Stimulated activated CD8-positive, alpha-beta memory T cell treated with anti-CD3 and anti-CD28 coated beads, Interleukin-15, amount 100 ng/mL, for 1 hour (primary cell): ENCODE measurements at places on chromosomes 6 and 20.

DNA sequence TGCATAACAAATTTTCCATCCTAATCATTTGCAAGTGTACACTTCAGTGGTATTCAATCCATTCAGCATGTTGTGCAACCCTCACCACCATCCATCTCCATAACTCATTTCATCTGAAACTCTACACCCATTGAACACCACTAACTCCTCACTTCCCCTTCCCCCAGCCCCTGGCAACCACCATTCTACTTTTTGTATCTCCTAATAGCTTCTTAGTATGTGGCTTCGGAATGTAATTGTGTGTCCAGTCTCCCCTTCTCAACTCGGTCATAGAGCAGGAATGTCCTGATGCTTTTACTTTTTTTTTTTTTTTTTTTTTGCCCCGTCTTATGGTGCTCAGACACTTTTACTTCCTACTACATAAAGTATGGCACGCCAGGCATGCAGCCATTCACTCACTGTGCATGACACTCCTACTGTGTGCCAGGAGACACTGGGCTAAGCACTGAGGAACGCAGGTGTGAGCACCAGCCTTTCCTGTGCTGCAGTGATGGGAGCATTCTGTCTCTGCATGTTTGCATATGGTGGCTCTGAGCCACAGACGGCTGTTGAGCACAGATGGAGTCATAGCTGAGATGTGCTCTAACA lies 15.3 kb downstream of the HCK start:
- no peak for DNase-seq

GRCh38 chr20:4946986-4947385 lies 54.3 kb downstream of the SLC23A2 start:
- no peak for DNase-seq

DNA sequence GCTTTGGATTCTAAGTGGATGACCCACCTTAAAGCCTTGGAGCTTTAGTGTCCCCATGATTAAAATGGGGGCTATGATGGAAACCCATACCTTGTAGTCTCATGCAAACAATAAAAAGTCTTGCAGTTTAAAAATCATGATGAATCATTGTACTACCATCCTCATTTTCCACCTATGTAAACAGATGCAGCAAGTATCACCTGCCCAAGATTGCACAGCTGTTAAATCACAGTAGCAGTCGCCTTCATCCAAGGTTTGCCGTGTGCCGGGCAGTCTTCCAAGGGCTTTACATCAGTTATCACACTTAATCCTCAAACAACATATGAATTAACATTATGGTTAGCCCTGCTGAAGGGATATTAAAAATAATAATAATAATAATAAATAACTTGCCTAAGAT lies 210.3 kb downstream of the FOXA2 start:
- DNase-seq = no peak

GRCh38 chr20:22572491-22572890 lies 11.9 kb downstream of the FOXA2 start:
- DNase-seq = no peak

DNA sequence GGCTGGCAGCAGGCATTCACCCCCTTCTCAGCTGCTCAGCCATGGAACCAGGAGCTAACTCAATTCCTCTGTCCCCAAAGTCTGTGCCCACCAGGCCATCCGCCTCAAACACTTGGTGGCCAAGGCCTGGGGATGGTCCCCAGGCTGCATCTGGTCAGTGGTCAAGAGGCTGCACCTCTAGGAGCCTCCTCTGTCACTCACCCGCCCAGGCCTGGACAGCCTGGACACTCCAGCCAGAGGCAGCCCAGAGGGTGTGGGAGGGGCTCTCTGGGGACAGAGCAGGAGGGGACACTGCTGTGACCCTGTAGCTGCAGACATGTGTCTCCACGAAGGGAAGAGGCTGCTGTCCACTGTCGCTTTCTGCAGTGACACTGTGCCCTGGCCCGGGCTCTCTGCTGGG lies 416.6 kb upstream of the SULF2 start:
- no peak for DNase-seq

DNA sequence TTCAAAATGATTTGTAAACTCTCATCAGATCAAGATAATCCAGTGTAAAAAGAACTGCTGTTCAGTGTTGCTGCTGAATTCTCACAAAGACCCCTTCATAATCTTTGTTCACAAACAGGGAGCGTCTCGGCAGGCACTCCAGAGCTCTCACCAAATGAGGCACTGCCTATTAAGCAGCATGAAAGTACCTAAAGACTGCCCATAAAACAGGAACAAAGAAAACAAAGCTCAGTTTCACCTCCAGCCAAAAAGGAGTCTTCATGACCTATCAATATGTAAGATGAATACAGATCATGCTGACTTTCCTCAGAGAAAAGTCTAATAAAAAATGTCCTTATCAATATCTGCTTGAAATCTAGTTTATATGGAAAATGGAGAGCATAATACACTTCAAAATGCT lies 41.8 kb downstream of the GPR63 start:
- DNase-seq = no peak

DNA sequence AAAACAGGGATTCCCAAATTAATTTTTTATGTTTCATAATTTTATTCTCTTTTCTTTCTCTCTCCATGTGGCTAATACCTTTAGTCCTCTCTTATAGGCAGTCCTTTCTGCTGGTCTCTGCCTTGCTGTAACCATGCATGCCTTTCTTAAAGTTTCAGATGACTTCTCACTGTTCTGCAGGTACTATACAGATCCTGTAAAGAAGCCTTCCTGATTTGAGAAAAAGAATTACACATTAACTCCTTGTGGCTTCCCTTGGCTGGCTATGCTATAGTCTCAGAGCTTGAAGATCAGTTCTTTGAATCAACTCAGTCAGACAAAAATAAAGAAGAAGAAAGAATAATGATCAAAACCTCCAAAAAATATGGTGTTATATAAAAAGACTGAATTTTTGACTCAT lies 7.3 kb upstream of the GPR63 start:
- DNase-seq = no peak

- no peak for DNase-seq
These were observed 57.1 kb downstream of the PSMG4 start for GRCh38 chr6:3315841-3316240.

- DNase-seq = no peak
These were observed 98.8 kb downstream of the HUS1B start for GRCh38 chr6:558089-558488.

DNA sequence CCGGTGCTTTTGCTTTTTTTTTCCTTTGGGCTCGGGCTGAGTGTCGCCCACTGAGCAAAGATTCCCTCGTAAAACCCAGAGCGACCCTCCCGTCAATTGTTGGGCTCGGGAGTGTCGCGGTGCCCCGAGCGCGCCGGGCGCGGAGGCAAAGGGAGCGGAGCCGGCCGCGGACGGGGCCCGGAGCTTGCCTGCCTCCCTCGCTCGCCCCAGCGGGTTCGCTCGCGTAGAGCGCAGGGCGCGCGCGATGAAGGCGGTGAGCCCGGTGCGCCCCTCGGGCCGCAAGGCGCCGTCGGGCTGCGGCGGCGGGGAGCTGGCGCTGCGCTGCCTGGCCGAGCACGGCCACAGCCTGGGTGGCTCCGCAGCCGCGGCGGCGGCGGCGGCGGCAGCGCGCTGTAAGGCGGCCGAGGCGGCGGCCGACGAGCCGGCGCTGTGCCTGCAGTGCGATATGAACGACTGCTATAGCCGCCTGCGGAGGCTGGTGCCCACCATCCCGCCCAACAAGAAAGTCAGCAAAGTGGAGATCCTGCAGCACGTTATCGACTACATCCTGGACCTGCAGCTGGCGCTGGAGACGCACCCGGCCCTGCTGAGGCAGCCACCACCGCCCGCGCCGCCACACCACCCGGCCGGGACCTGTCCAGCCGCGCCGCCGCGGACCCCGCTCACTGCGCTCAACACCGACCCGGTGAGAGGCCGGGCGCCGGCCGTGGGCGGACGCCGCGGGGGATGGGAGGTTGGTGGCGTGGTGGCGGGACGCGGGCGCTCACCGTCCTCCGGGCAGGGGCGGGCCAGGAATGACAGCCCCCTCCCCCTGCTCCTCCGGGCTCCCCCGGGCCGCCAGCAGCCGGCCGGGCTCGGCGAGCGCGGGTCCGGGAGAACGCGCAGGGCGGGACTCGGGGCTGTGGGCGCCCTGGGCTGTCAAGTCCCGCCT lies 606 bp downstream of the ID4 start:
- DNase-seq = no peak

- no peak for DNase-seq
These were observed 214.0 kb downstream of the CLIC5 start for GRCh38 chr6:45801471-45802289.

GRCh38 chr6:135606392-135606791 lies 108.9 kb upstream of the AHI1 start:
- DNase-seq = no peak

GRCh38 chr6:120198033-120198432 lies 848.5 kb upstream of the MAN1A1 start:
- DNase-seq = no peak

GRCh38 chr6:129903082-129903481 lies 42.0 kb upstream of the TMEM244 start:
- no peak for DNase-seq

- no peak for DNase-seq
These were observed 194.7 kb upstream of the MCHR2 start for GRCh38 chr6:100188754-100189153.

- no peak for DNase-seq
These were observed 139.7 kb downstream of the PRDM13 start for GRCh38 chr6:99746261-99746895.

- no peak for DNase-seq
These were observed 1.1 kb downstream of the HSF2 start for GRCh38 chr6:122400462-122401089.

DNA sequence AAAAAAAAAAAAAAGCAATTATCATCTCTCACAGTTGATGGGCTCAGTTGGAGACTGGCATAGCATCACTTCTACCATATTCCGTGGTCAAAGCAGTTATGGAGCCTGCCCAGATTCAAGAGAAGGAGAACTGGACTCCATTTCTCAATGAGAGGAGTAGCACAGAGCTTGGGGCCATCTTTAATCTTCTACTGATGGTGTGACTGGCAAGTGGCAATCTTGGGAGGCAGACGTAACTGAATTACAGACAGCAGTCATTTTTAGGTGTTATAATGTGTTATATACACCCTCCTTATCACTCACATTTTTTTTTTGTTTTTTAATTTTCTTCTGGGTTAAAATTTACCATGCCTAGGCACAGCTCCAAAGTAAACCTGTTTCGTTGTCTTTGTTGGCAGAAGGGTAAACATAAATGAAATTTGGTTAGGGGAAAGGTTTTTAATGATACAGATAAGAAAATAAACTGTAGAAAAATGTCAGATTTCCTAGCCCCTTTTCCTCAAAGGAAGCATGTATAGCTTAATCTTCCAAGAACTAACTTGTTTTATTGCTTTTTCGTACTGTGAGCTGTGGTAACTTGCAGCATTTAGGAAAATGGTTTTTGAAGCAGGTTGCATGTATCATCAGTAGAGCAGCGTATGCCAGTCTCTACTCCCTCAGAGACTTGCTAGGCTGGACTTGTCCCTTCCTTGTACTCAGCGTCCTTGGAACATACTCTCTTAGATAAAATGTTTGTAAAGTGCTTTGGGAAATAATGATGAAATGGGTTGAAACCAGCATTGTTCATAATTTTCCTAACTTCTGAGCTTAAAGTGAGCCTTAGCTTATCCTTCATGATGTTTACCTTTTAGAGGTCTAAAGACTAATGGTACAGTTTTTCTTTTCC lies 25.7 kb downstream of the ZFAND3 start:
- DNase-seq = no peak

GRCh38 chr20:33993576-33994221 lies at the start of gene RALY:
TSS of gene RALY (plus strand) at chr20:33993911. CDS start at chr20:34072075, 78,164 bp downstream.
- DNase-seq = peak; percentile 93

GRCh38 chr20:23180451-23180921 lies 94.4 kb upstream of the CD93 start:
- DNase-seq = no peak

DNA sequence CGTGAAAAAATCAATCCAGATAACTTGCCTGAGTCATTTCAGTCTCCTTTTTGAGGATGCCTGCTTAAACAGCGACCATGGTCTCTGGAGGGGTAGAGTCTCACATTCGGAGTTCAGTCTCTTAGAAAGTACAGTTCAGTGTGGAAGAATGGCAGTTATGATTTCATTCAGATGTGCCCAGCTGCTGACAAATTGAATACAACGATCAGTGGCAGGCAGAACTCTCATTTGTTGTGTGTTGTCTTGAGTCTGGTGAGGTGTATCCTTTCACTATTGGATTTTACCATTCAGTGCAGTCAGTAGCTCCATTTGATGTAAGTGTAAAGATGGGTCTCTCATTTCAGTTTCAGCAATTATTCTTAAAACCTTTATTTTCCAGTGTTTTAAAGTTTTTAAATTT lies 639 bp upstream of the TULP4 start:
- no peak for DNase-seq

DNA sequence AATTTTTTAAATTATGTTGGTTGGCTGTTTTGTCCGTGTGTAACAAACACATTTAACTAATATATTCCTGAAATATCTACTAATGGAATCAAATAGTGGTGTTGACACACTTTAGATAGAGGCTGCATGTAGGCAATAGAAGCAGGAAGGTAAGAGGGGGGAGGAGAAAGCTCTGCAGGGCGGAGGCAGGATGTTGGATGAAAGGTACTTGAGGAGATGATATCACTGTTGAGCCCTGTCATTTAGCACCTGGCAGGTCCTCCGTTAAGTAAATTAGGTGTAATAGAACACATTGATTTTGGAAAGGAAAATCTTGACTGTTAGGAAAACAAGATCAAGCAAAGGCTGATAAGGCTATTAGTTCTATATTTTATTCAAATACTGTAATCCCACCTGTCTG lies 618.7 kb downstream of the PKHD1 start:
- no peak for DNase-seq

GRCh38 chr6:154993710-154994109 lies 1.4 kb upstream of the TIAM2 start:
- DNase-seq = no peak

GRCh38 chr6:13617066-13617465 lies 1.9 kb downstream of the NOL7 start:
- no peak for DNase-seq

- no peak for DNase-seq
These were observed 21.2 kb downstream of the TNFRSF21 start for GRCh38 chr6:47288267-47289090.

GRCh38 chr20:4439461-4439860 lies 282.2 kb upstream of the PRND start:
- DNase-seq = no peak

DNA sequence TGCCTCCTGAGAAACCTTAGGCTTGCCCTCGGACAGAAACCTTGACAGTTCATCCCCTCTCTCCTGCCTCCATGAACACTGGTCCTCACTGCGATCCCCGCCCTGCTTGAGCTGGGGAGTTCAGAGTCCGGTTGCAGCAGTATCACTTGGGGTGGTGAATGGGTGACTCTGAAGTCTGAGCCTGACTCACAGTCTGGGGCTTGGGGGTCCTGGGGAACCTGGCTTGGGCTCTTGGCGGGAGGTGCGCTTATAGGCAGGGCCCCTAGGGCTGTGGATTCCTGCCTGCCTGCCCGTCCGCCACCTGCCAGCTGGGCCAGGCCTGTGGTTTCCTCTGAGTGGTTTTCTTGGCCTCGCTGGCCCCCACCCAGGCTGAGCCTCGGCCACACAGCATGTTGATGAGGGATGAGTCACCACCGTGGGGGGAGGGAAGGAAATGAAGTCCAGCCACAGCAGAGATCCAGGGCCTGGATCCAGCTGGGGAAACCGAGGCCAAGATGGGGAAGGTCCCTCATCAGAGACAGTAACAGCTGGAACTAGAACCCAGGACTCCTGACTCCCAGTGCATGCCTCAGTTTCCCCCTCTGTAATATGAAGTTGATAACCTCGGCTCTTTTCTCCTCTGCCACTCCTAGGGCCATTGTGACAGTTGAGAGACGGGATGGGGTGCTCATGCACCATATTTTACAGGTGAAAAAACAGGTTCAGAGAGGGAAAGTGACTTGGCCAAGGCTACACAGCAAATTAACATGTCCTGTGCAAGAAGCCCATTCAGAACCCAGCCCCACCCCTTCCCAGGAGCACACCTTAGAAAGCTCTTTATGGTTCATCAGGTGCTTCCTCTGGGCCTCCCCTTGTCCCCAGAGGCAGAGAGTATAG lies 9.2 kb downstream of the FOXS1 start:
- no peak for DNase-seq
